CD4-positive, alpha-beta T cell treated with Interleukin-6 for 4 hours (primary cell): ENCODE measurements at places on chromosomes 13 and 19.

- DNase-seq, result no peak
Observed at GRCh38 chr19:9054765-9055164, 32.1 kb upstream of the OR1M1 start.

DNA sequence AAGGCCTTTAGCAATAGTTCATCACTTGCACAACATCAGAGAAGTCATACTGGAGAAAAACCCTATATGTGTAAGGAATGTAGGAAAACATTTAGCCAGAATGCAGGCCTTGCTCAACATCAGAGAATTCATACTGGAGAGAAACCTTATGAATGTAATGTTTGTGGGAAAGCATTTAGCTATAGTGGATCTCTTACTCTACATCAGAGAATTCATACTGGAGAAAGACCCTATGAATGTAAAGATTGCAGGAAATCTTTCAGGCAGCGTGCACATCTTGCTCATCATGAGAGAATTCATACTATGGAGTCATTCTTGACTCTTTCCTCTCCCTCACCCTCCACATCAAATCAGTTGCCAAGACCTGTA is 19.8 kb downstream of the ZNF583 start:
- DNase-seq, result no peak

DNA sequence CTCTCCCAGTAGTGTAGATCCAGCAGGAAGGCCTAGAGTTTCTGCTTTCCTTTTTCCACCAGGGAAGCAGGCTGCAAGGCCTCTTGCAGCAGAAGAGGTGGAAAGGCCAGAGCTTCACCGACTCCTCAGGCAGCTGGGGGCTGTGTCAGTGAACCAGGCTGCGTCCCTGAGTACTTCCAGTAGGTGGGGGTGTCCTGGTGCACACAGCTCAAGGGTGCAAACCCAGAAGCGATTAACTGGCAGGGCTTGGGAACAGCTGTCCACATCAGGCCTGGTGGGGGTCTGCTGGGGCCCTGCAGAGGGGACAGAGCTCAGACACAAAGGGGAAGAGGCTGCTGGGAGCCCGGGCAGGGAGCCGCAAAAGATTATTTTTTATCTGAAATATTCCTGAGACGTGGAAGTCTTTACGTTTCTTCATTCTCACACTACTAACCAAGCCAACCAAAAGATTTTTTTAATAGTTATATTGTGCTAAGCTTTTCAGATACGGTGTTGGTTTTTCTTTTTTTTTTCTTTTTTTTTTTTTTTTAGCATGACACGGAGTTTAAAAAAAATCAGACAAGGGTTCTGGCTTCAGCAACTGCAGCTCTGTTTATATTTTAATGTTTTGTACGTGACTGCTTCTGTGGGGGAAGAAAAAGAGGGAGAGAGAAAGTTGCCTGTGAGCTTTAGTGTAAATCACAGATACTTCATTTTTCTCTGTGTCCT is 11.0 kb downstream of the TSHZ3 start:
- DNase-seq, result peak; percentile 48

GRCh38 chr19:58058467-58058866 is 615 bp upstream of the ZNF135 start:
- DNase-seq, result no peak

GRCh38 chr19:2969104-2969504 is 8.3 kb upstream of the TLE6 start:
- no peak for DNase-seq

DNA sequence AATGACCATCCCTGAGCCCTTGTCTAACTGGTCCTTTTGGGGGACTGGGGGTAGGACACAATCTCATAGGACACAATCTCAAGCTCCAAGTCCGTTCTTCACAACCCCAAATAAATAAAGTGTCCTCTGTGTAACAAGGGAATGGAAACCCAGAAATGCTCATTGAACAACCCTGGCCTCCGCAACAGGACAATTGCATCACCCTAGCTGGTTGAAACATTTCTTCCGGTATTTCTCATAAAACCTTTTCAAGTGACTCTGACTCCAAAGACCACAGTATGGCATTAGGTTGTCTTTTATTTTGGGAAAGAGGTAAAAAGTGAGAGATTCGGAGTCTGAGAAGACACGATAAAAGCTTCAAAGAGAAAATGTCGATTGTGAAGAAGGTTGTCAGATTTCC is 186.6 kb downstream of the ZNF536 start:
- no peak for DNase-seq

DNA sequence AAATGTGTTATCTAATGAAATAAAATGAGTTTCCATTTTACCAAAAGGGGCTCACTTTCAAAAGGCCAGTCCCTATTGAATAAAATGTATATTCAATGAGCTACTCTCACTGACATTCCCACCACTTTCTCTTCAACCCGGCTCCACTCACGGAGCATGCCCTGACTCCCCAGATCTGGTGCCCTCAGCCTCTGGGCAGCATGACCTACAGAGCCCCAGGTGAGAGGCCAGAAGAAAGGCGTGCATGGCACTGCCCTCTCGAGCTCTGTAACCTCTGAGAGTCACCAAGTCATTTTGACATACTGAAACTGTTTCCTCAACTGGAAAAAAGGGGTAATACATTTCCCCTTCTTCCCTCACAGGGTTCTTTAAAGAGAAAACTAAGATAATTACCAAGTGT is 25.2 kb upstream of the SIAH3 start:
- DNase-seq, result no peak

- DNase-seq, result no peak
Observed at GRCh38 chr19:57841122-57841763, 8.4 kb upstream of the ZNF587 start.

DNA sequence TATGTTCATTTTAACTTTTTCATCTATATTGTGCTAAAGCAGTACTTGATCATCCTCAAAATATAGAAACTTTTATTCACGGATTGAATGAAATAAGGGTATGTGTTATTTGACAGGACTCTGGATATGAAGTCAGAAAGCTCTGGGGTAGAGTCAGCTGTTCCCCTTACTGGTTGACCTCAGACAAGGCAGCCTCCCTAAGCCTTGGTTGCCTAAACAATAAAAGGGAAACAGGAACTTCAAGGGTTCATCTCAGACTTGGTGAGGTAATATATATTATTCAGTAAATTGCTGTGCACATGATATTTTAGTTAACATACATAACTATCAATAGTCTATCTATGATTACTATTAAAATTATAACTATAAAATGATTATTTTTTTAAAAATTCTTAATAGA is 13.6 kb downstream of the POLR1D start:
- no peak for DNase-seq

DNA sequence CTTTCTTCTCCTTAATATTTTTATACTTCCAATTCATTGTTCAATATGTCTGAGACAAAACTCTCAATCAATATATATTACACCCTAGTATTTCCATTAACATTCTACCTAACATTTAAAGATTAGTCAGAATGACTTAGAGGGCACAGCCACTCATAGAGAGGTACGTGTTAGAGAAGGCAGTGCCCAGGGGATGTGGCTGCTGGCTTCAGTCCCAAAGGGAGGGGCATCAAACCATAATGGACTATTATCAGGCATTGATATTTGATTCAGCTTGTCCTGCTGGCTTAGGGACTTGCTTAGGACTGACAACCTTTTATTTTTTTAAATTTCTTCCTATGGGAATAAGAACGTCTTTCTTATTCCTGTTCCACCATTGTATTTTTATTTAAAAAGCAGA is 1392.0 kb upstream of the ATXN8OS start:
- no peak for DNase-seq

DNA sequence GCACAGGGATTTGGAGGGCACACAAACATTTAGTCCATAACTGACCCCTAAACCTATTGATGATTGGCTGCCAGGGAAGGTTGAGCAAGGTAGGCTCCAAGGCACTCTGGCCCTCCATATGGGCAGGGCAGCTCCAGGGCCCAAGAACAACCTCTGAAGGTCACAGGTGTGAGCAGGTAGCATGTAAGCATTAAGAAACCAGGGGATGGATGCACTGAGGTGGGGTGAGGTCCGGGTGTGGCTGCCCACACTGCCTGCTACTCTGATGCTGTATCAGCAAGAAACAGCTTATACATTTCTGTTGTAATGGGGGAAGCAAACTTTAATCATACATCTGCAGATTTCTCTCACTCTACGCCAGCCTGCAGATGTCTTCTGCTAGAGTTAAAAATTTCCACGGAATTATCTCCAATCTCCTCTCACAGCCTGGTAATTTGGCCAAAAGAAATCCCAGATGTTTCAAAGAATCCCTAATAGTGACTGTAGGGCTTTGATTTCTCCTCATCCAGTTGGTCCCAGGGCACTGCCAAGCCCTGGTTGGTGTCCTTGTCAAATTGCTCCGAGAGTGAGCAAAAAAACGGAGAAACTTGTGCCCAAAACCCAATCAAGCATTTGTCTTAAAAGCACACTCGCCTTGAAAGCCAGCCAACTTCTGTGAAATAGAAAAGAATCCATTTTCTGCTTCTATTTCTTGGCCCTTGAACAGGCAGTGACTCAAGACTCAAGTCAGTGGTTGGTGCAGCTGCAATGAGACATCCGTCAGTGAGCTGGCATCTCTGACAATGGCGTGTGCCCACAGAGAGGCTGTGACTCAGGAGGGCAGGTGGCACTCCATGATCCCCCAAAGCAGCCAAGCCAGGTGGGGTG is 72.5 kb upstream of the MRI1 start:
- DNase-seq, result no peak

DNA sequence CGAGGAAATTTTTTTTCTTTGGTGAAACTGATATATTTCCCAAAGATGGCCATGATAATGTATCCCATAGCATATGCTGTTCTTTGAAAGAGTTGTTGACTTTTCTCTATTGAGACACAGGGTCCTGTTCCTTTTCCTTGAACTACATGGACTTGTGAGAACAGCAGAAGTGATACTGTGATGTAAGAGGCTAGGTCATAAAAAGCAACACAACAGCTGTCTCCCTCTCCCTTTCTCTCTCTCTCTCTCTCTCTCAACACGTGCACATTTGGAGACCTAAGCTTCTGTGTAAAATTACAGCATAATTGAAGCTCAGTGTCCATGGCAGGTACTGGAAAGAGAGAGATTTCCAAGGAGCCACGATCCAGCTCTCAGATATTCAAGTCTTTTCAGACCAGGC is 1712.4 kb downstream of the EFNB2 start:
- DNase-seq, result no peak

- no peak for DNase-seq
Observed at GRCh38 chr13:50277127-50277526, 261.9 kb downstream of the KCNRG start.

DNA sequence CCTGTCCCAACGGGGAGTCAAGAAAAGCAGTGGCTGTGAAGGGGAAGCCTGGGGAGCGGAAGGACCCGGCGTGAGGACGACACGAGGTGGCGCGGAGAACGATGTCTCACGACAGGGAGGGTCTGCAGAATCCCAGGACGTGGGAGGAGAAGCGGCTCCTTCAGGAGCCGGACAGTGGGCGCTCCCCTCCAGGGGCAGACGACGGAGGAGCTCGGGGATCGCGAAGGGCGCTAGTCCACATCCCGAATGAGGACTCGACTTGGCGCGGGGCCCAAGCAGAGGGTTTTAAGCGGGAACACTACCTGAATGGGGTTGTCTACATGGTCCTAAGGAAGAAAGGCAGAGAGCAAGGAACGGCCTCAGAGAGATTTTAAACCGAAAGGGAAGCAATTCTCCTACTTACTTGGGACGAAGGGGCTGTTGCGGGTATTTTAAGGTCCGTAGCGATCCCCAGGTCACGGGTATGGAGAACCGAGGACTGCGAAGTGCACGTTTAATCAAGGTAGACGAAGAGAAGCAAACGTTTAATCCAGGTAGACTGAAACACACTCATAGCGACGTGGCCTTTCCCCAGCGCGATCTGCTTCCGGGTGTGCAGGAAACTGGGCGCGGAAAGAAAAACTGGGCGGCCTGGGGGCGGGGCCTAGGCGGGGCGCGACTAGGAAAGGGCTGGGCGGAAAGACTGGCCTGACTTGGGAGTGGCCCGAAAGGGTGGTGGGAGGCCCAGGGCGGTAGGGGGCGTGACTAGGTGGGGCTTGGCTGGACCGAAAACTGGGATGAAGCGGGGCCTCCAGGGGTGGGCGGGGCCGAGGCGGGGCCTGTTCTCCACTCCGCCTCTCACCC is at the start of gene ZNF841:
ZNF841 (minus strand) TSS at position 594 of the 843 bp plus-strand sequence. CDS start 10,964 bp downstream, outside the sequence.
- peak; percentile 85 for DNase-seq

GRCh38 chr19:50191216-50191615 is 12.2 kb upstream of the MYH14 start:
- DNase-seq, result no peak

- no peak for DNase-seq
Observed at GRCh38 chr19:21604951-21605476, 99.6 kb downstream of the ZNF429 start.

GRCh38 chr13:98910501-98910951 is 67.3 kb downstream of the DOCK9 start:
- peak; percentile 52 for DNase-seq

GRCh38 chr13:37319031-37319443 is 213.6 kb upstream of the CSNK1A1L start:
- DNase-seq, result no peak

- DNase-seq, result no peak
Observed at GRCh38 chr19:44871809-44872208, 19.2 kb upstream of the TOMM40 start.

- no peak for DNase-seq
Observed at GRCh38 chr19:38031423-38031770, 124.4 kb downstream of the SIPA1L3 start.

DNA sequence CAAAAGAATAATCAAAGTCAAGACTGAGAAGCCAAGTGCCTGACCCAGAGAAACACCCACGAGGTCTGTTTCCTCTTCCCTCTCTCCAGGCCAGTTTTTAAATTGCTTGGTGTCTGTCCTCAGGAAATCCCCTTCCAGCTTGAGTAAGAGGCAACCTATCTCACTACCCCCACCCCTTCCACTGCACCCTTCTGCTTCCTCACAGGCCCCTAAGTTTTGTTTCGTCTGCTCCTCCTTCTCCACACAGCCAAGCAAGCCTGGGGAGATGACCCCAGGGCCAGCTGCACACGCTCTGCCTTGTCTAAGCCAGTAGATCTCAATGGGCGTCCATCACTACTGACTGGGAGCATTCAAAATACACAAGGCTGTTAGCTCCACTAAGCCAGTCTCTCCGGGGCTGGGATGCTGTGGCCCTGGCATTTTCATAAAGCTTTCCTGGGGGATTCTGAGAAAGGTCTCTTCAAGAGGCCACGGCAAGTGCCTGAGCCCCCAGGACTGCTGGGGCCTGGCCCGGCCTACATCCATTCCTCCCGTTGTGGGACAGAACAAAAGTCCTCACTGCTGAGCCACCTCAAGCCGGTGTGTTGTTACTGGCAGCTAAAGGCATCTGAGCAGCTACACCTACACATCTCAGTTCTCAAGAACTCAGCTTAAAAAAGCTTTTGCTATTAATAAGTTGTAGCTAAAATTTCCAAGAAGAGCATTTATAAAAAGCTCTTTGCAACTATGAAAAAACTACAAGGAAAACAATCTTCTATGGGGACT is 14.9 kb upstream of the IL4I1 start:
- no peak for DNase-seq

- peak; percentile 33 for DNase-seq
Observed at GRCh38 chr19:37551129-37551993, 43.2 kb downstream of the ZNF571 start.

- DNase-seq, result no peak
Observed at GRCh38 chr13:29859971-29860370, 9.6 kb upstream of the UBL3 start.

- peak; percentile 69 for DNase-seq
Observed at GRCh38 chr13:95185851-95186250, 115.4 kb downstream of the ABCC4 start.
